ENCODE measurements at places on chromosomes 6 and 20. TPM values are rescaled to one million over a fixed set of nuclear protein-coding genes. Genes with fewer than 3 reads are reported as not detected.

DNA sequence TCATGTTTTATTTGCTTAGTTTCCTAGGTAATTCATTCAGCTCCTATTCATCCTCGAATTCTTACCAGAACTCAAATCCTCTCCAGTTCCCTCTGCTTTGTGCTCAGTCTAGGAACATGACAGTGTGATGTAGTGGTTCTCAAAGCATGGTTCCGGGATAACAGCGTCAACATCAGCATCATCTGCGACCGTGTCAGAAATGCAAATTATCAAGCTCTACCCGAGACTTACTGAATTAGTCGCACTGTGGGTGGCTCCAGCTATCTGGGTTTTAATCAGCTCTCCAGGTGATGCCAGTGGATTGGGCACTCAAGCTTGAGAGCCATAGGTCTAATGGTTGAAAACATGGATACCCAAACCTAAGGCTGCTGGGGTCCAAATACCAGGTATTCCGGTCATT is 7.7 kb upstream of the STK35 start:
- DNase-seq: no peak

GRCh38 chr20:1224205-1224890 is 1.5 kb upstream of the RAD21L1 start:
- no peak for DNase-seq

The FNDC11 gene
- 0.13 TPM for total RNA-seq

GRCh38 chr6:41576667-41577066 is 30.5 kb downstream of the FOXP4 start:
- no peak for DNase-seq

DNA sequence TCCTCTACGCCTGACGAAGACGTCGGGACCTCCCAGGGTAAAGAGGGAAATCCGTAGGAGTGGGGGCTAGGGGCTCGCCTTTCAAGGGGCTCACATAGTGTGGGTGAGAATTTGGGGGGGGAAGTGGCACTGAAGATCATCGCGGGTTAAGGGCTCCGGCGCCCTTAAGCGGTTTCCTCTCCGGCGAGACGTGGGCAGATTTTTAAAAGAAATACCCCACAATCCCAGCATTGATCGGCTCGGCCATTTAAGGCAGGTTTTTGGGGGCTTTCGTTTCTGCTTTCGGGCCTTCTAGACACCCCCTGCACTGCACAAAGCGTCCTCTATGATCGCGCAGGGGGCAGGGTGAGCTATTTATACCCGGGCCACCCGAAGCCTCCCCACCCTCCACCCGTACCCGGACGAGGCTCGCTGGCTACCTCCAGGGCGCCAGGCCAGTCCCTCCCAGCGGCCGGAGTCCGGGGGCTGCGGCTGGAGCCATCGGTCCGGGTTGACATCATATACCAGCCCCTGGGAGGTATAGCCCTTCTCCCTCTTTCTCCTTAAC is 1.2 kb downstream of the NKX2-2 start:
- no peak for DNase-seq

DNA sequence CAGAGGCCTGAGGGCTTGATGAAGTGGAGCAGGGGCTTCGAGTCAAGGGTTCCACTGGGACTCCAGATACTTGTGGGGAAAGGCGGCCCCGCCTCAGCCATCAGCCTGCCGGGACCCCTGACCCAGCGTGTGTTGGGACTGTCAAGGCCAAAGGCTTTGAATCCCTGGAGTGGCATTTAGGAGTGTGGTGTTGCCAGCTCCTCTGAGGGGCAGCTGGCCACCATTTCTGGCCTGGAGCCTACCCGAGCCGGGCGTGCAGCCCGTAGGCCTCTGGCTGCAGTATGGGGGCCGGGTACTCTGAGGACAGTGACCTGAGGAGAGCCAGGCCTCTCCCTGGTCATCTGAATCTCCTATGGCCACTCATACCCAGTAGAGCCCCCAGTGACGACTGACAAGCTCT is 40.0 kb downstream of the RRBP1 start:
- DNase-seq: no peak

The PTPRK gene
- 50.9 TPM for total RNA-seq

DNA sequence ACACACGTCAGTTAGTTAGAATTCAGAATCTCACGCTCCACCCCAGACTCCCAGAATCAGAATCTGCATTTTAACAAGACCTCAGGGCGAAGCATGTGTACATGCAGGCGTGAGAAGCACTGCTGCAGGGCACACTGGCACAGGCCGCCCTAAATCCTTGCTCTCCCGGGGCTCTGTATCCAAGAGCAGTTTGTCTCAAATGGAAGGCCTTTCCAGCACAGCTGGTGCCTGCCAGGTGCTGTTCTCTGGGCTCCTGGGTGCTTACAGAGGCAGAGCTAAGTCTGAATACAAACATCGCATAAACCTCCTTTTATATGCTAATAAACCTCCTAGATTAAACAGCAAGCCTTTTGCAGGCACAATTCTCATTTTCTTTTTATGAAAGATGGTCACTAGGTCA is 119.1 kb upstream of the CD93 start:
- DNase-seq: no peak

DNA sequence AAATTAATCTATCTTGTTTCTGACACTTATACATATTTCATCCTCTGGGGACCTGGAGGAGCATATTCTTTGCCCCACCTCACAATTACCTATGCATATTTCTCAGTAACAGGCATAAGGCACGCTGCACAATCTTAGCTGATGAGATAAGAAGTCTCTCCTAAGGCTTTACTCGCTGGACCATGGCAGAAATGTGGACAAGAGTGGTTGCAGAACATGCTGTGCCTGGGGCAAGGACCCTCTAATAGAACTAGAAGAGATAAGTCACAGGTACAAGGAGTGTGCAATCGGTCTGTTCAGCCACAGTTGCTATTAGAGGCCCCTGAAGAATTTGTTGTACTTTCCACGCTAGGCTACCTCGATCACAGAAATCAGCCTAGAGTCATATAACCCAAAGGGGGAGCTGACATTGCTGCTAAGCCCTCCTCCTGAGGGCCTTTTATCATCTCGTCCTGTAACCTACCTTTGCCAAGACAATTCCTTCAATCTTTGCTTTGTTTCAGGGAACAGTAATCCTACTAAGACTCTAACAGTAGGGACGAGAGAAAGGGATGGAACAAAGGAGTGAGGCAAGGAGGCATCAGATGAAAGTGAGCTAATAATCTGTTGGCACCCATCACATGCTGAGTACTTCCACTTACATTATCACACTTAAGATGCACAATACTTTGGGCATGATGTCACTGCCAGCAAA is 16.1 kb upstream of the DEFB129 start:
- DNase-seq: no peak

The CAGE1 gene
- total RNA-seq: not detected

DNA sequence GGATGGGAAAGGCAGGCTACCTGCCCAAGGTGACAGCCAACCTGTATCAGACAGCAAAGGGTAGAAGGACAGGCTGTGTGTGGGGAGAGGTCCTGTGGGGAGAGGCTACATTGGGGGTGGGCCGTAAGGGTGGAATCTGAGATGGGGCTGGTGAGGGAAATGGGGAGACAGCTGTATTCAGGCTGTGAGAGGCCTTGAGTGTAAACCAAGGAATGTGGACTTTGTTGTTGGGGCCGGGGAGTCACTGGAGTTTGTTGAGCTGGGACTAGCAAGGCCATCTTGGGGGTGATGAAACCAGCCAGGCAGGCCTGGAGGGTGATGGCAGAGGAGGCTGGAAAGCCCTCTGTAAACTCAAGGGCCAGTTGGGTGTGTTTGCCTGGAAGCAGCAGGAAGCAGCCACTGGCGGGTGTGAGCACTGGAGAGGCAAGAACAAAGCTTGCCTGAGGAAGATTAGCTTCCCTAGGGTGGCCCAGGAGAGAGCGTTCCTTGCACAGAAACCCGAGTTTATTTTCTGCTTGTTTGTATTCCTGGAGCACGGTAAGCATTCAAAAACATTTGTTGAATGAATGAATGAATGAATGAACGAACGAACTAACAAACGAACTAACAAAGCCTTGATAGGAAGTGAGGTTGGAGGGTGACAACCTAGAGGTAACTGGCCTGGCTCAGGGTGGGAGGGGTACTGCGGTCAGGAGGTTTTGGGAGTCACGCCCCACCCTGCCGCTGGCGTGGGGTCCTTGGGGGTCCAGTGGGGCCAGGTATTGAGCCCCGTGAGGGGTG is 18.9 kb downstream of the TTBK1 start:
- no peak for DNase-seq

GRCh38 chr20:37226889-37227288 is 34.7 kb downstream of the GHRH start:
- DNase-seq: peak; percentile 9

DNA sequence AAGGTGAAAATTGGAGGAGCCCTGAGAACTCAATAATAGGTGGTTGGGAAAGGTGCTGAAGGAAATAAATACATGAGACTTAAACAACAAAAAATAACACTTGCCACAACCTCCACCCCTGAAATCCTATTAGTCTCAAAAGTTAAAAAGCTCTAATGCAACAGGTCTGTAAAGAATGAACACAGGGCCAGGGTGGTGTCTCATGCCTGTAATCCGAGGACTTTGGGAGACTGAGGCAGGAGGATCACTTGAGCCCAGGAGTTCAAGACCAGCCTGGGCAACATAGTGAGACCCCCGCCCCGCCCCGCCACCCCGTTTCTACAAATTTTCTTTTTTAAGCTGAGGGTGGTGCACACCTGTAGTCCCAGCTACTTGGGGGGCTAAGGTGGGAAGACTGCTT is 1.1 kb upstream of the ZKSCAN8 start:
- DNase-seq: no peak

DNA sequence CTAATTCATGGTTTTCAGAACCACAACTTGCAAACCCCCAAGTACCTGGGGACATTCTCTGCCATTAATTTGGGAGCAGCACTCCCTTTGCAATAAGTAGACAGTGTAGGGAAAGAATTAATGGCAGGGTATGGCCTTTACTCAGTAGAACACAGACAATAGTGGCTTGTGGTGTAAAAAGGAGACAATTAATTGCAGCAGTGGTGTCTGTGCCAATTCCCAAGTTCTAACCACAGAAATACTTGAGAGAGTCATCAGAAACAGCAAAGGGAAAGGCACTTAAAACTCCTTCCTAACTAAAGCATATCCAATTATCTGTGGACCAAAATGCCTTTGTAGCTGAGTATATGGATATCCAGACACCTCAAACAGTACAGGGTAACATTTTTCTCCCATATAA is 257.6 kb upstream of the POU3F2 start:
- peak; percentile 7 for DNase-seq

The GTSF1L gene
- not detected for total RNA-seq

GRCh38 chr6:169555971-169556617 is 145.7 kb downstream of the WDR27 start:
- DNase-seq: no peak

Data from LHCN-M2 (cell line).